Activated CD4-positive, CD25-positive, alpha-beta regulatory T cell (primary cell): ENCODE measurements at places on chromosomes 6 and 20.

- no peak for DNase-seq
Observed at GRCh38 chr6:130518588-130518987, 152.8 kb downstream of the TMEM200A start.

- DNase-seq = no peak
Observed at GRCh38 chr6:44855562-44856411, 468.3 kb downstream of the CDC5L start.

DNA sequence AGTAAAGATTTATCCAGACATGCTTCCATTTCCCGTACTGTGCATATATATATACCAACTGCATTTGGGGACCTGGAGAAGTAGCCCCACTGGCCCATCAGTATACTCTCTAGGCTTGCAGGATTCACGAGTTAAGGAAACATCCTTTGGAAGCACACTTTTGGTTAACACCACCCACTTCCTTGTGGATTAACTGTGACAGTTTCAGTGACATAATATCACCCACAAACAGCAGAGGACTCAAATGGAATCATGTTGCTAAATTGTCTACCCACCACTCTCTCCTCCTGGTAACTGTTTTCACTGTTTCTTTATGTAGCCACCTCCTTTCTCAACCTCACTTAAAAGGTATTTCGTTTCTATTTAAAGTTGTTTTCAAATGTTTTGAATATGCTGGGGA lies 55.0 kb downstream of the PROKR2 start:
- DNase-seq = no peak

GRCh38 chr6:75386050-75386770 lies 101.6 kb upstream of the TMEM30A start:
- no peak for DNase-seq

DNA sequence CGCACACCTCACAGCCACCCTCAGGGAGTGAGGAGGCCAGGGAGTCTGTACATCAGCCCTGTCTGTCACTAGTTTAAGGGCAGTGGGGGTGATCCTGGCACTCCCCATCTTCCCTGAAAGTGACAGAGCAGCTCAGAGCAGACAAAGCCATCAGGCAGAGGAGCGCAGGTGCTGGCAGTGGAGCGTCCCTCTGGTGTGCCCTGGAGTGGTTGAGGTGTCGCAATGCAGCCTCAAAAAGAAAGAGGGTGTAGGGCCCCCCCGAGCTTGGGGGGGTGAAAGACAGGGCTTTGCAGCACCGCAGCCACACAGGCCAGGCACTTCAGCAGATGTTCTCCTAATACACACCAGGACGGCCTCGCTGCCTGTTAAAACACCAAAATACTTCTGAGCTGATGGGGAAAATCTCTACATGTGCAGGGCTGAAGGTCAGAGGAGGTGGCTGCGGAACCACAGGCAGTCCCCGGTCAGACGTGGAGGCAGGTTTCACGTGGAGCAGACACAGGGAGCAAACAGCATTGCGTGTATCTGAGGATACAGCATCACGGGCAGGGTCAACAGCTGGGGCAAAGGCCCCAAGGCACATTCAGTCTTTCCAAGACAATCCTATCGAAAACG lies 69.5 kb downstream of the PREX1 start:
- no peak for DNase-seq

- no peak for DNase-seq
Observed at GRCh38 chr6:105250533-105250932, 70.7 kb upstream of the POPDC3 start.

DNA sequence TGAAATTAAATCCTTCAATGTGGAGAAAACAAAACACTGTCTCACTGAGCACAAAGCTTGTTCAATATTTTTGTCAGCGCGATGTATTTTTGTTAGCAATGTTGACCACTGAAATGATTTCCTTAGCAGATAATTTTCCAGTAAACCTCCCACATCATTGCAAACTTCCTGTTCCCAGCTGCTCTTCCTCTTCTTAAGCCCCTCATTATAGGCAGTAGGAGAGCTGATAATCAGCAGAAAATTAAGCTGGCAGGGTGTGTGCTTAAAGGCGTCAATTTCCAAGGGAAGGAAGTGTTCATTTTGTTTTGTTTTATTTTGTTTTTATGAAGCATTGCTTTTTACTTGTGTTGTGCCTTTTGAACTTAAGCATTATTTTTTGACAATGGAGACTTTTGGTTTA lies 29.1 kb upstream of the TMEM14A start:
- DNase-seq = no peak

DNA sequence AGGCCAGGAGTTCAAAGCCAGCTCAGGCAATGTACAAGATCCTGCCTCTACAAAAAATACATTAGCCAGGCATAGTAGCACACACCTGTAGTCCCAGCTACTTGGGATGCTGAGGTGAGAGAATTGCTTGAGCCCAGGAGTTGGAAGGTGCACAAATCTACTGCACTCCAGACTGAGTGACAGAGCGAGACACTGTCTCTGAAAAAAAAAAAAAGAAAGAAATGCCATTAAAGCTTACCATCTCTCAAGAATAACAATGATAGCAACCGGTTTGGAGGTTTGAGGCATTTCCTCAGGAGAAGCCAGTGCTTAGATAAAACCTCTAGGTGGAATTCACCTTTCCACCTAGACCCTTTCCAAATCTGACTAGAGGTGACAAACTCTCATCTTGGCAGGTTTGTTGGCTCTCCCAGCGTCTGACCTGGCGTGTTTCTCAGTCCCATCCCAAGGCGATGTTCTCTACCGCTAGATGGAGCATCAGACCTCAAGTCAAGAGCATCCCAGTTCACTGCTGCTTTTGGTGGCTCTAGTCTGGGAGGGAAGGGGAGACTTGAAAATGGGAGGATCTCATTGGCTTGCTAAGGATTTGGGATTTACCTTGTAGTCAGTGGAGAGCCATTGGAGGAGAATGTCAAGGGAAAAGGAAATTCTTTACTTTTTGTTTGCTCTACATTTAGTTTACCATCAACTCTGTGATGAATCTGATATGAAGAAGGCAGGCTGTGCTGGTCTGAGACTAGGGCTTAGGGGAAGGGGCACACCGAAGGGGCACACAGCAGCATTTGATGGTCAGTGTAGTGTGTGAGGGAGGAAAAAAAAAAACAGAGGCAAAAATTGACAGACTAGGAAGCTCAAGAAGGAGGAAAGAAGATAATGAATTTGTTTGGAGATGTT lies 67.9 kb downstream of the NCOA7 start:
- DNase-seq = peak; percentile 1

DNA sequence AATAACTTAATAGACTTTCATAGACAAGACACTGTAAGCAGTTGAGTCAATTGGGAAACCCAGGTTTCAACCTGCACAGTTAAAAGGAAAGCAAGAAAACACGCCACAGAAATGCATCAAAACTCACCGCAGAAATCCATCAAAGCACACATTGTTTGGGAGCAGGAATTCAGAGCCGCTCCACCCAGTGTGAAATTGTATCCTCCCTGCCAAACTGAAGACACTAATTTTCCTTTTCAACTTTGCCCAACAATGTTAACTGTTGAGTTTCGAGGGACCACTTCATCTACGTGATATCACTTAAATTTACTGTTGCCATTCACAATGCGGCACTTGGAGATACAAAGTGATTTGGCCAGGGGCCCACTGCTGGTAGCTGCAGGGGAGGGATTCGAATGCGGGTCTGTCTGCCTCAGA lies 92.7 kb downstream of the DACT2 start:
- DNase-seq = no peak

GRCh38 chr6:148885925-148886845 lies 139.4 kb downstream of the UST start:
- DNase-seq = no peak

DNA sequence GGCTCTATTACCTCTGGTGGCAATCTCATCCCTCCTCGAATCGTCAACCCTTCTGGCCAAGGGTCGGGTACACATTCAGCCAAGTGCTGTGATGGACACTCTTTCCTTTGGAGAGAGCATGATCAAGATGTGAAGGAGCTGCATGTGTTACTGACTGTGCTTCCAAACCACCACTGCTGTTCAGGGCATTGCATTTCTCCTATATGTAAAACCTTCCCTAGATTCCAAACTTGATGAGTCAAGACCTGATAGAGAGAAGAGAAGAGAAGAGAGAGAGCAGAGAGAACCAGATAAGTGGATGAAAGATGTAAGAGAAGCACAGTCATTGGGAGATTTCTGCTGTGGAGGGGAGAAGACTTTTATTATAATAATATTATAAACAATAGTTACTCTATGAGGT lies 162.2 kb downstream of the KCNQ5 start:
- no peak for DNase-seq

GRCh38 chr20:59027741-59028320 lies 4.3 kb downstream of the ATP5F1E start:
- no peak for DNase-seq

GRCh38 chr6:100664274-100665040 lies 199.7 kb upstream of the SIM1 start:
- DNase-seq = no peak

DNA sequence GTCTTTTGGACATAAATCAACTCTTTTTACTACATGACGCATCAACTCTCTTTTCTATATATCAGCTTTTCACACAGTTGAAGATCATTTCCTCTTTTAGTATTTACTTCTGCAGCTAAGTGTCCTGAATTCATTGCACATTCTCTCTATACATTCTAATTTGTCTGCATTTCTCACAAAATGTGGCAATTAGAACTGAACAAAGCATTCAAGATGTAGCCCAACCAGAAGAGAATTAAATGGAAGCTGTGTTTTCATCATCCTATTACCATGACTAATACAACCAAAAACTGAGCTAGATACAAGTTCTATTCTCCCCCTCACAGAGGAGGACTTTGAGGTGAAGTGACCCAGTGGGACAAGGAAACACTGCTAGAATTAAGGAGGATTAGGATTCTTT lies 86.9 kb downstream of the PLCG1 start:
- DNase-seq = no peak

DNA sequence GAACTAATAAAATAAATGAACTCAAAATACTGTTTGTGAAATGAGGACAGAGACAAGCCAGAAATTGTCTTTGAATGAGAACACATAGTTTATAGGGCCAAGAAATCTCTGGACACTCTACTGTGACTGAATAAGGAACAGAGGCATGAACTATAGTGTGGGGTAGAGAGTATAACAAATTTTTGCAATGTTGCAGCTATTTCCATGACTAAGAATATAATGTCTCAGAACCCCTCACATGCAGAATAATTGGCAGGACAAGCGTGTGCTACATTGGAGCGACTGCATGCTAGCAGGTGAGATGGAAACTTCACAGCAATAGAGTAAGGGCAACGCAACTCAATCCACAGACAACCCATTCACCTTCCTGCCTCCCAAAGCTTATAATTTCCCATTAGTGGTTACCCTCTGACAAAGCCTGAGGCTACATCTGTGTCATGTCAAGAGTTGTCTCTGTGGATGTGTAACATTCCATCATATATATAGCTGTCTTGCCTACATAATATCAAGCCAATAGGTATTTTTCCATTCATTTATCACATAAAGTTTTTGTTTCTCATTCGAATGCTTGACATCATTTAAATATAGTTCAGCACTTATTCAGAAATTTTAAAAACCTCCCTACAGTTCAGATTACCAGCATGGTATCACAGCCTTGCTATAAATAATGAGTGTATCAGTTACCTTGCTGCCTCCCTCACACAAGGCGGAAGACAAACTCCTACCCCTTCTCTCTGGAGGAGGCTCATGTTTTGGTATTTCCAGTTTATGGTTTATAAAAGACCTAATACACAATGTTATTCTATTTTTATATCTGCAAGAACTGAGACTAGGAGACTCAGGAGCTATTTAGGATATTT lies 47.9 kb upstream of the ECHDC1 start:
- DNase-seq = no peak

DNA sequence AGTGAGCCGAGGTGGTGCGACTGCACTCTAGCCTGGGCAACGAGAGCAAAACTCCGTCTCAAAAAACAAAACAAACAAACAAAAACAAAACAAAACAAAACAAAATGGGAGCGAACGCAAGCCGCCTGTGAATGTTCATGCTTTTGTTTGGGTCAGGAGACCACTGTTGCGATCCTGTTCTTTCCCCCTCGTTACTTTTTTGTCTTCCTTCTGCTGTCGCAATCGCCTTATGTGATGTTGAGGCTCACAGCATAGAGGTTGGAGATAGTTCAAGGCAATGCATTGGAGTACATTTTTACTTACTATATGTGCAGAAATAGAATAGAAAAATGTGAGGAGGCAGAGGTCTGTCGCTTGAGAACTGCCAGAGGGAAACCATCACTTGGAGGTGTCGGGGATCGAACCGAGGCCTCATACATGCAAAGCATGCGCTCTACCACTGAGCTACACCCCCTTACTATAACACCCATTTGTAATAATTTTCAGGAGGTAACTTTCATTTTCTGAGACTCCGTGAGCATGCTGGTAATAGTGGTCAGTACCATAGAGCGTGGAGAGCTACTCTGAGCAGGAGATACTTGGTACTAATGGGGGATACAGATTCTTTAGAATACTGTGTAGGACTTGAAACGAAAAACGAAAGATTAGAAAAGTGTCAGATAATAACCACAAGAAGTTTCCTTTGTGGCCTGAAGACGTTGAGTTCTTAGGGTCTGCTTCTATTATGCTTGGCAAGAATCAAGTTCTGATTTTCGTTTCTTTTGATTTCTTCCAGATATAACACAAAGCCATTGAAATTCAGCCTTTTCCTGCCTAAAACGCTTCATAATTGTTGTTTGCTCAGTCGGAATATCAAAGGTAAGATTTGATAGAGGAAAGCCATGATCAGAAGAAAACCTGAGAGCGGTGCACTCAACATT lies 121.1 kb downstream of the TRIM27 start:
- DNase-seq = no peak

DNA sequence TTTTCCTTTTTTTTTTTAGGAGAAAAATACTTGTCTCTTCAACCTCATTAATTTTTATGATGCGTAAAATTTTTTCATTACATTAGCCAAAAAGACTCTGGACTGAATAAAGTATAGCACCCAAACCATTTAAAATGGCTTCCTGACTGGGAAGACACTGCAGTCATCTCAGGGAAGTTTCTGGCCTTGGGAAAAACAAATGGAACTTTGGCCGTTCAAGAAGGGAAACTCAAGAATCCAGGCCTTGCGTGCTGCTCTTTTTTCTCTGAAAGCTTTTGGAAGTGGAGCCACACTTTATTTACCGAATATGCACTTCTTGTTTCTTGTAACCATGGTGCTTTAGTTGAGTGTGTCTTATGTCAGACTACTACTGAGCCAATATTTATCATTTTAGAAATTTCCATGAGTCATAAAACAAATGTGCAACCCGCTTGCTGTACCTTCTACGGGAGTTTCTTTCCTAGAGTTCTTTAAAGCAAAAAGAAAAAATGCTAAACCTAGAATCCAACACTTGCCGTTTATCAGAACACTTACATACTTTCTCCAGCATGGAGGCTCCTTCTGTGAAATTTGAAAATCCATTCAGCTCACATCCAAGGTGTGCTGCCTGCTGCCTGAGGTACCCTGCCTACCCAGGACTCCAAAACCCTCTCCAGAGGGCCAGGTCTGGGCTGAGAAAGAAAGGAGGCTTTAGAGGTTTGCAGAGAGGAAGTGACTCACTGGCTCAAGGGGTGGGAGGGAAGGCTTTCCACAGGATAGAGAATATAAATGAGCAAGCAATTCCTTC lies 11.5 kb upstream of the DSTN start:
- no peak for DNase-seq
